ENCODE measurements at places on chromosomes 13 and 19.

- DNase-seq: no peak
Observed at GRCh38 chr13:110231348-110232047, 75.5 kb downstream of the COL4A1 start.

- no peak for DNase-seq
Observed at GRCh38 chr19:55489711-55490477, 1.7 kb downstream of the SSC5D start.

DNA sequence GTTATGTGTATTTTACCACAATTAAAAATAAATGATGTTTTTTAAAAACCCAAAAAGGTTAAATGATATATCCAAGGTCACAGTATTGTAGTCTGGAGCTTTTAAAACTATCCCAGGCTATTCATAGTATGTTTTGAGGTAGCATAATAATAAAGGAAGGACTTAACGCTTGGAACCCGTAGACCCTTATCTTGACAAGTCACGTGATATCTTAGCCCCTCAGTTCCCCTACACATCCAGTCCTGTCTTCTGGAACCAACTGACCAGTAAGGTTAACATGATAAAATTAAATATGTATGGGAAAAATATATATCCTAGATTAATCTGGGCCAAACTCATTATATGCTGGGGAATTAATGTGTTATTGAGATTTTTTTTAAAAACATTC, 142.2 kb downstream of the RXFP2 start:
- no peak for DNase-seq

DNA sequence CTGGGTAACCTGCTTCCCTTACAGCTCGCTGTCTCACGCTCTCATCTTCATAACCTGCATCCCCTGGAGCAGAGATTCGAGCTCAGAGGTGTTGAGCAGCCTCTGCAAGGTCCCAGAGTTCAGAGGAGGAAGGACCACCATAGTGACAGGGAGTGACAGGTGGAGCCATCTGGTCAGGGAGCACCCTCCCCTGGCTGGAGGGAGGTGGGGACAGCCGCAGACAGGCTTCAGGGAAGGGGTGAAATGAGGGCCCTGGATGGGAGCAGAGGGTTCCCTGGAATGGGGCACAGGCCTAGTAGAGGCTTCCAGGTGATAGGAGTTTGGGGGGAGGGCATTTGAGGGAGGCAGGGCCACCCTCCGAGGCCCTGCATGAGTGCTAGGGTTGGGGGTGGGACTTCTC, 82.1 kb downstream of the ZNF429 start:
- DNase-seq: no peak

DNA sequence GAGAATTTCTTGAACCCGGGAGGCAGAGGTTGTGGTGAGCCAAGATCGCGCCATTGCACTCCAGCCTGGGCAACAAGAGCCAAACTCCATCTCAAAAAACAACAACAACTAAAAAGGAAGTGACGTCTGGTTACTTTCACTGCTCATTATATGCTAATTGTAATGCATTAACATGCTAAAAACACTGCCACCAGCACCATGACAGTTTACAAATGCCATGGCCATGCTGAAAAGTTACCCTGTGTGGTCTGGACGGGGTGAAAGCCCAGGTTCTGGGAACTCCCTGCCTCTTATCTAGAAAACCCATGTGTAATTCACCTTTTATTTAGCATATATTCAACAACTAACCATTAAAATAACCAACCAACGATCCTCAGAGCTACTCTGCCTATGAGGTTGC, 28.1 kb downstream of the CPT1C start:
- no peak for DNase-seq

DNA sequence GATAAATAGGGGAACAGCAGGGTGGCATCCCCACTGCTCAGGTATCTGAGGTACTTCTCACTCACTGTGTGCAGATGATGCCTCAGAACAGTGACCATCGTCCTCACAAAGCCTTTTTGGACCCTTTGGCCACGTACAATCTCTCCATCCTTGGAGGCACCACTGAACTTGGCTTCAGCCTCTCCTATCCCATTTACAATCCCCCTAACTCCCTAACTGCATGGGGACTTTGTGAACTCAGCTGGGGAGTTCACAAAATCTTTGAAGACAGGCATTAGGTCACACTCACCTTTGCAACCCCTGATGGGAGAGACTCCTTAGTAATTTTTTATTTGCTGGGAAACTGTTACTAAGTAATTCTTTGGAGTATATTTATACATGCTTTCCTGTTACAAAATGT, 60.8 kb downstream of the TBC1D4 start:
- no peak for DNase-seq

DNA sequence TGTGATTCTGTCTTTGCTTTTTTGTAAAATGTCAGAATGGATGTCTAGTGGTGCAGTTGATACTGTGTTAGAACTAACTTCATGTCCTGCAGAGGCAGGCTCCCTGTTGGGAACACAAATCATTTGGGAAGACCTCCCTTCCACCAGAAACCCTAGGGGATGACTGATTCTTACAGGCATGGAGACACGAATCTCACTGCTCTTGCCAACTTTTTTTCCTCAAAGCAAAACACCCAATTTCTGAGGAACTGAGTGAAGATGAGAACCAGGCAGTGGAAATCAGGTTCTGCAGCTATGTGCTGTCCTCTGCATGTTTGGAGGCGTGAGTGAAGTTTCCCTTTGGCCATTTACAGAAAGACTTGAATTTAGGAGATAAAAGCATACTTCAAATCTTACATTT, 87.5 kb upstream of the CSNK1A1L start:
- no peak for DNase-seq

DNA sequence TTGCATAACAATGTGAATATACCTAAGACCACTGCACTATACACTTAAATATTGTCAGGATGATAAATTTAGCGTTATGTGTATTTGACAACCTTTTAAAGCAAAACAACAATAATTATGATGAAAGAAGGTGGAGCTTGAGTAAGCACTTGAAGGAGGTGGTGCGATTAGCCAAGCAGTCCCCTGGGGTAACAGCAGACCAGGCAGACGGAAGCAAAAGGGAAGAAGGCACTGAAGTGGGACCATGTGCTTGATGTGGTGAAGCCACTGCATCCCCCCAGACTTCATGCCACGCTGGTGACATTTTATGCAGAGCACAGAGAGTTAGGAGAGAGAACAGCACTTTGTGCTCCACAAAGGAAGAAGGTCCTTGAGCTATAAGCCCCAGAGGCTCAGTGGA, 58.3 kb upstream of the ZNF507 start:
- no peak for DNase-seq

DNA sequence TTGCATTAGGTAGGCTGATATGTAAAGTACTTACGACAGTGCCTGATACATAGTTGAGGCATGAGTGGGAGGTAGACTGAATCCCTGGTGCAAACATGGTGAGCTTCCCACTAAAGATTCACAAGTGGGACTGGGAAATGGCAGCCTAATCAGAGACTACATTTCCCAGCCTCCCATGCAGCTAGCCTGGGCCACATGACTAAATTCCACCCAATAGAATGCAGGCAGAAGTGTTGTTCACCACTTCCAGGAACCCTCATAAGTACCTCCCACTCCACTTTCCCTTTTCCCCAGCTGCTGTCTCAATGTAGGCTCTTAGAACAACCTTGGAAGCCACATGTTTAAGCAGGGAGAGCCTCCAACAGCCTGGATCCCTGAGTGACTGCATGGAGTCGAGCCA, 104.9 kb downstream of the CACNA1A start:
- DNase-seq: no peak

DNA sequence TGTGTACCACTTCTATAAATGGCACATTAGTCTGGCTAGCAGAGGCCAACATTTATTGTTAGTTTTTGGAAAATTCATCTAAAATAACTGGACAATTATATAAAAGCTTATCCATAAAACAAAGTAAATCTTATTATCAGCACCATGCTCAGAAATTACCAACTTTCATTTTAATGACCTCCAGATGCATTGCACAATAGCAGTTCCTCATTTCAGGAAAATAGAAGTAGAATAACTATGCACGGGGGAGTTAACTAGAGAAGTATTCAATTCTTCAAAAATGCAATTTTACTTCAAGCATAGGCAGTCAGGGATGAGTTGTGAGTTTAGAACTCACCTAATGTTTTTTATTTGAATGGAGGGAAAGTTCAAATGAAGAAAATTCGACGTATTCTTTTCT, 1023.5 kb downstream of the PCDH17 start:
- no peak for DNase-seq

- DNase-seq: no peak
Observed at GRCh38 chr13:87820241-87820640, 149.1 kb downstream of the SLITRK5 start.

Measured in NCI-H345 (cell line).